ENCODE measurements at places on chromosomes 11 and 22.

GRCh38 chr11:13233173-13233745 is 44.3 kb upstream of the BMAL1 start:
- DNase-seq: no peak

DNA sequence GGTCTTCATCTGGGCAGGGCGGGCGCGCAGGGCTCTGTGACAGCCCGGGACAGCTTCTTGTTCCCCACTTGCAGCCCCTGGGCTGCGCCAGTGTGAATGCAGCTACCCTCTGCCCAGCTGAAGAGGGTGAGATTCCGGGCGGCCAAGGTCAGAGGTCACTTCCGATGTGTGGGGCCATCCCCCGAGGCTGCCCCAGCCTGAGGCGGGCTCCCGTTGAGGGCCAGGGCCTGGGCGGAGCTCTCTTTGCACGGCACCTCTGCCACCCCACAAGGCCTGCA is 23.9 kb downstream of the MOB2 start:
- no peak for DNase-seq

- DNase-seq: no peak
Measured at GRCh38 chr22:24230911-24231656, 13.8 kb downstream of the GGT5 start.

DNA sequence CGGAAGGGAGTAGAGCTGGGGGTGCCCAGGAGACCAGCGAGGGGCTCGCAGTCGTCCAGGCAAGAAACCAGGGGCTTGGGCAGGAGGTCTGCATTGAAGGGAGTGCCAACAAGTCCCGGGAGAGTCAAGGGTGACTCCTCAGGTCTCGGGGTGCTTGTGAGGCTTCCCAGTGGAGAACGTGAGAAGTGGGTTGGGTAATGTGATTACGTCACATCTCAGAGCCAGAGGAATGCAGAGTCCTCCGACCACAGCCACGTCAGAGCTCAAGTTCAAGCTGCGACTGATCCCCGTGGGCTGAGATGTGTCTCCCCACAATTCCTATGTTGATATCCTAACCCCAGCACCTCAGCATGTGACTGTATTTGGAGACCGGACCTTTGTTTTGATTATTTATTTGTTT is 89.7 kb upstream of the SHANK2 start:
- no peak for DNase-seq

DNA sequence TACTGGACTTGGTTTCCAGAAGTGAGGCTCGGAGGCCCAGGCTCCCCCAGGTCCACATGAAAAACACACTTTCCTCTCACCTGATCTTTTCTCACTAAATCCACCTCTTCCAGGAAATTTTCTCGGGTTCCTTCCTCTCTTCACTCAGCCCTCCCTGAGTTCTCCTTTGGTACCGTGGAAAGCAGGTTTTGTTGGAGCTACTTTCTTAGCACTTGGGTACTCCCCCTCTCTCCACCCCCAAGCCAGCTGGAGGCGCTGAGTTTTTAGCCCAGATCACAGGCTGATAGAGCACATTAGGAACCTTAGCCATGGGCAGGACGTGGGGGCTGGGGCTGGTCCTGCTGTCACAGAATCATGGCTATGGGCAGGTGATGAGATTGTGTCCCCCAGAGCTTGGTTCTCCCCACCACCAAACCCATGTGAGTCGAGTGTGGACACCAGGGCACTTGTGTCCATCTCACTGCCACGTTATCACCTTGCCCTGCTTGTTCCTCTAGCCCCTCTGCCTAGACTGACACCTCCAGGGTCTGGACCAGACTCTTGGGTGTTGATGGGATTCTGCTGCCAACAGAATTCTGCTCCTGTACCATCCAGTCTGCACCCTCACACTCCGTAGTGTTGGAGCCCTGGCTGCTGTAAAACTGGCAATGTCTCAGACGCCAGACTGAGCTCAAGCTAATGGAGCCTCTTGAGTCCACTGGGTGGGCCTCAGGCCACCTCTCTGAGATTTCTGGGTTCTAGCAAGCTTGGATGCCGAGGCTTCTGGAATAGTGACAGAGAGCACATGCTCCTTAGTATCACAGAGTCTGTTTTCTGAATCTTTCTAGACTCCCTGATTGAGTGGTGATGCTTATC is 74.9 kb upstream of the NARS2 start:
- no peak for DNase-seq

DNA sequence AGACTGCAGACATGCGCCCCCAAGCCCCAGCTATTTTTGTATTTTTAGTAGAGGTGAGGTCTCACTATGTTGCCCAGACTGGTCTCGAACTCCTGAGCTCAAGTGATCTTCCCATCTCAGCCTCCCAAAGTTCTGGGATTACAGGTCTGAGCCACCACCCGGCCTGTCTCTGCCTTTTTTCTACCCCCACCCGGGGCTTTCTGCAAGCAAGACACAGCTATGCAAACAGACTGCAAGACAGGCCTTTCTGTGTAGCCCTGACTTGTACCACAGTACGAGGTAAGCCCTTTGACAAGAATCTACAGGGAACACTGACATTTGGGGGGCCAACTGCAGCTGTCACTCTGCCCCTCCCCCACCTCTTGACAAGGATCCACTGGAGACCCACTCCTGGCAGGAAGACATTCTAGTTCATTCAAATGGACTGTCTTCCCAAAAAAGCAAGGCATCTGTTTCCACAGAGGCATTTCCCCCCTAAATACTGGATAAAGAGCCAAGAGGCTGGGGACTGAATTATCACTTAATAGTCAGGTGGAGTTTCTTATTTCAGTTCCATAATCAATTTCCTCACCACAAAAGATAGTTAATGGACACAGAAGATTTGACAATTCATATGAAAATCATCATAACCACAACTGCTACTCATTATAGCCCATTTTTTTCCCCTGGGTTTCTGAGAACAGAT is 118.2 kb downstream of the ABTB2 start:
- DNase-seq: no peak

- DNase-seq: no peak
Measured at GRCh38 chr22:38948181-38948940, 9.0 kb upstream of the APOBEC3A start.

DNA sequence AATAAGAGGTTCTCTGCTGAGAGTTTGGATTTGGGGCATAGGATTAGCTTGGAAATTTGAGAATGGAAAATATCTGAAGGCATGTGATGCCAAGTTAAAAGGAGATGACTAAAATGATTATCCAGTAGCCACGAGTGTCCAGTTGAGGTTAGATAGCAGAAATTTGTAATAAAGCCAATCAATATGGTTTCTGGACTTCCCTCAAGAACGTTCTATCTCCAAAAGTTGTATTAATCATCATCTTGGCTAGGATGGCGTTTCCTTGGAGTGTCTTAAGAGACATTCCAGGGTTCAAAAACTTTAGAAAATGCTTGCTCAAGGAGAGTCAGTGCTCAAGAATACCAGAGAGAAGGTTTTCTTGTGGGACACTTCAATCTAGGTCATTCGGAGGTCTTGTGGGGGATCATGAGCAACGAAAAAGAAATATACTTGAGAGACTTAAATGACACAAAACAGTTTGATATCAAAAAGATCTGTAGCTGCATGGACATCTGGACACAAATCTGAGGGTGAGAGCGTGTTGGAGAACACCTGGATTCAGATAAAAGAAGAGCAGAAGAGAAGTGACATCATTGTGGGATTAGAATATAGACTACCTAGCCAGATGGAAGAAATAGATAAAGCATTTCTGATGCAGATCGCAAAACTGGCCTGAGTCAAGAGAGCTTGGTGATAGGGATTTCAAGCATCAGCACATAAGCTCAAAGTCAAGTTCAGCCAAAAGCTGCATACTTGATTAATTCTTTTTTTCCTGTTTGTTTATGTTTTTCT is 97.7 kb downstream of the ARFGAP2 start:
- DNase-seq: peak; percentile 16

DNA sequence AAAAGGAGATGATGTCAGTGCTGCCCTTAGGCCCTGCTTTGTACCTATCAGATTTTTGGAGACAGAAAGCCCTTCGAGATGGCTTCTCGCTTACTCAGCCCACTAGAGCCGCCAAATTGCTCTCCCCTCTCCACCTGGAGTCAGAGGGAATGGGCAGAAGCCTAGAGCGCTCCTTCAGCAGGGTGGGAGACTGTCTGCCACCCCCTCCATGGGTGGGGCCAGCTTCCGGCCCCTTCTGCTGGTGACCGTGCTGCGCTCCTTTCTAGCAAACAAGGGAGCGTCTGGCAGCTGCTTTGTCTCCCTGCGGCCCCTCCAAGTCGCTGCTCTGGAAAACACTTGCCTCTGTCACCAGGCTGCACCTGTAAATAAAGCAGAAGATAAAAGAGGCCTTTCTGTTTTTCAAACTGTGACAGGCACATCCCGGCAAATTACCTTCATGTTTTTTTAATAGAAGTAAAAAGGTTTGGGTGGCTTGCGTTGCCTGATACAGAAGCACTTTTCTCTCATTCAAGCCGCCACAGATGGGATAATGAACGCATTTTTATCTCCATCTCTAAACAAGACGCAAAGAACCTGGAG is 145.7 kb upstream of the NECTIN1 start:
- DNase-seq: no peak

DNA sequence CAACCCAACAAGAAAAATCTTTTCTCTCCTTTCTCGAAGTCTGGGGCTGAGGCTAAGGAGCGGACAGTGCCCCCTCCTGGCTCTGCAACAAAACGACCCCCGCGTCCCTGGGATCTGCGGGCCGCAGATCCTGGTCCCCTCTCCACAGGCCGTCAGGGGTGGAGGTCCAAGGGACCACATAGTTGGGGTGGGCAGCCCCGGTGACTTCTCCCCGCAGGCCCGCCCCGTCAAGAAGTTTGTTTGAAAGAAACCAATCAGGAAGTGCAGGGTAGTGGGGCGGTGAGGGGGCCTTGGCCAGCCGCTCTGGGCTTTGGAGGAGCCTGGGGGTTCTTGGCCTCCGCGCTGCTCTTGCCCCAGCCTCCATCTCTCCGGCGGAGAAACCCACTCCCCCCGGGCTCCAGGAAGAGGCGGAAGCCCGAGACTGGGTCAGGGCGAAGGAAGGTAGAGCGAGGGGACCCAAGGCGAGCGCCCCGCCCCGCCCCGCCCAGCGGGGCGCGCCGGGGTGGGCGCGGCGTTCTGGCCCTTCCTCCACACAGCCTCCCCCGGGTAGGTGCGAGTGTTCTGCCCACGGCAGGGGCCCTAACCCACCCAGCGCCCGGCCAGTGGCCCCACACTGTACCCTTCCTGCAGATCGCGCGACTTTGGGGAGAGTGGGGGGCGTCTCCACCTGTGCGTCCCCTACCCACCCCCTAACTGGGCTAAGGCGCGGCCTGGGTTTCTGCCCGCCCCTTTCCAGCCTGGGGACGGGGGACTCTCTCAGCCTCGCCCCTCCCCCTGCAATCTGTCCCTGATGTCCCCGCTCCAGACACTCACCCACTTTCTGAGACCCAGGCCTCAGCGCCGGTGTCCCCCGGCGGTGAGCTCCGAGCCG is 1.3 kb downstream of the TP53I11 start:
- peak; percentile 62 for DNase-seq

DNA sequence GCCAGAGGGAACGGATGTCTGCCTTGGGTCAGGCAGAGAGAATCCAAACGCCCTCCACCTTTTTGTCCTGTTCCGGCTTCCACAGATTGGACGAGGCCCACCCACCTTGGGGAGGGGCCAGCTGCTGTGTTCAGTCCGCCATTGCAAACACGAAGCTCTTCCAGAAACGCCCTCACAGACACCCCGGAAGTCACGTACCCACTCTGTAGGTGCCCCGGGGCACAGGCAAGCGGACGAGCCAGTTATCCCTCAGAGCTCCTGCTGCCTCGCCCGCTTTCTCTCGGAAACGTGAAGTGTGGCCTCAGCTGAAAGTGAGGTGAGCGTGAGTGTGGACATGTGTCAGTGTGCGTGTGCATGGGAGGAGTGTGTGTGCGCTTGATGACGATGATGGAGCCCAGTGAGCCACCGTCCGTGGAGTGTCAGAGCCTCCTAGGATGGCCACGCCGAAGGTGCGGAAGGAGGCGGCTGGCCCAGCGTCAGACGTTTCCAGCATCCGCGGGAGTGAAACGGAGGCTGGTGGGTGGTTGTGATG is 869.2 kb downstream of the TBC1D22A start:
- no peak for DNase-seq

DNA sequence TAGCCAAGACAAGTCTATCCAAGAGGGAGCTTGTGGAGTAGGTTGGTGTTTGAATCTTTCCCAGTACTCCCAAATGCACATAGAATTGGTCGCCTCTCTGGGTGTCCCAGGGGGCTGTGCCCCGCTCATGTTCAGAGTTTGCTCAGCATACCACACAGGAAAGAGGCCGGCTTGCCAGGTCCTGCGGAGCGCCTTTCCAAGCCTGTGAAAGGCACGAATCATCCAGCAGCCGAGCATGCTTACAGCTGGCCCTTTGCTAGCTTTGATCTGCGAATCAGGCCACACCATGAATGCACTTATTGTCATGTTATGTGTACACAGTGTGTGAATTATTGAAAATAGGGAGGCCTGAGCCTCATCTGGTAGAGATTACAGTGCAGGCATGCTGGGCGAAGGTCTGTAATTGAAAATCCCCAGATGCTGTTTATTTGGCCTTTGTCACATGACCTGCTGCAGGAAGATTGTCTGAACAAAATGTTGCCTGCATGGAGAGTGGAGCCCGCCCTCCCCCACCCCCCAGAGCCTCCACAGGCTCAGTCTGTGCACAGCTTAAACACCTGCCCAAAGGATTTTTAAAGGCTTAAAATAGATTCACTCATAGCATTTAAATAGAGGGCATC is 163.3 kb upstream of the RASSF10 start:
- DNase-seq: peak; percentile 47
